ENCODE measurements at places on chromosomes 4 and X. TPM values are rescaled to one million over a fixed set of nuclear protein-coding genes. Genes with fewer than 3 reads are reported as not detected.

- no peaks in the 10 kb centered on the region for H3K4me1 ChIP-seq
- no peaks in the 10 kb centered on the region for H3K36me3 ChIP-seq
- no peak overlapping the region for H3K27ac ChIP-seq
Measured at GRCh38 chr4:145812919-145813318, 125.7 kb downstream of the ZNF827 start.

RASL11B gene
- 5.6 TPM for total RNA-seq

- no peaks in the 10 kb centered on the region for H3K36me3 ChIP-seq
- DNase-seq: no peak
Measured at GRCh38 chr4:118335324-118335723, 17.5 kb downstream of the PRSS12 start.

SLC6A14 gene
- not detected for total RNA-seq

EVC gene
- 33.3 TPM for total RNA-seq

ATP6AP2 gene
- 127 TPM for total RNA-seq

DNA sequence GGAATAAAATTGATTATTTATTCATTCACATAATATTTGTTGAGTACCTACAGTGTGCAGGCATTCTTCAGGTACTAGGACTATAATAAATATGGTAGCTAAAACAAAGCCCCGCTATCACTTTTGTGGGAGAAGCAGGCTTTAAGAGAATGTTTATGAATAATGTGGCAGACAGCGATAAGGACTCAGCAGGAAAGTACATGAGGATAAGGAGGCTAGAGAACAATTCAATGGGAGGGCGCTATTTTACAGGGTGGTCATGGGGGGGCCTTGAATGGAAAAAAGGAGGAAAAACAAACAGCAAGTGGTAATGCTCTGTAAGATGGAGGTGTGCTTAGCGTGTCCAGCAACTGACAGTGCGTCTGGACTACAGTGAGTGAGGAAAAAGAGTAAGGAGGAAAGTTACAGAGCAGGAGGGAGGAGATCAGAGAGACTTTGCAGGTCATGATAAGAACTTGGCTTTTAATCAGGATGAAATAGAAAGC, 264.2 kb upstream of the ETNPPL start:
- H3K4me3 ChIP-seq: no peak overlapping the region
- no peaks in the 10 kb centered on the region for H3K36me3 ChIP-seq
- H3K4me1 ChIP-seq: no peaks in the 10 kb centered on the region
- H3K27ac ChIP-seq: no peak overlapping the region

DNA sequence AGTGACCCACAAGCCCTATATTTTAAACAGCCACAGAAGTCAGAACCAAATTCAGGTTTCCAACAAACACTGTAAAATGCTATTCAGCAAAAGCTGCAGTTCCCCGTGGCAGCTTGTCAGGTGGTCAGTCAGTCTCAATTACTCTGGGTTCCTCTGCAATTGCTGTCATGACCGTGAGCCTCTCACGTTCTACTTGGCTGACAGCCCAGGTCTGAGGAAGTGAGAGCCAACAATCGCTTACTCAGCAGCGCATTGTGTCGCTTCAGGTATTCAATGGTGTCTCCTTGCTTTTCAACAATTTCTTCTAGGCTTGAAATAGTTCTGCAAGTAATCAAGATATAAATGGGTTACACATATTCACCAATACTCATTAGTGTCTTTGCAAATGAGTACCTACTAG, 25.8 kb downstream of the TRIM75 start:
- H3K27me3 ChIP-seq: no peaks in the 10 kb centered on the region
- no peak for DNase-seq
- no peak overlapping the region for H3K4me3 ChIP-seq
- H3K36me3 ChIP-seq: no peaks in the 10 kb centered on the region

DNA sequence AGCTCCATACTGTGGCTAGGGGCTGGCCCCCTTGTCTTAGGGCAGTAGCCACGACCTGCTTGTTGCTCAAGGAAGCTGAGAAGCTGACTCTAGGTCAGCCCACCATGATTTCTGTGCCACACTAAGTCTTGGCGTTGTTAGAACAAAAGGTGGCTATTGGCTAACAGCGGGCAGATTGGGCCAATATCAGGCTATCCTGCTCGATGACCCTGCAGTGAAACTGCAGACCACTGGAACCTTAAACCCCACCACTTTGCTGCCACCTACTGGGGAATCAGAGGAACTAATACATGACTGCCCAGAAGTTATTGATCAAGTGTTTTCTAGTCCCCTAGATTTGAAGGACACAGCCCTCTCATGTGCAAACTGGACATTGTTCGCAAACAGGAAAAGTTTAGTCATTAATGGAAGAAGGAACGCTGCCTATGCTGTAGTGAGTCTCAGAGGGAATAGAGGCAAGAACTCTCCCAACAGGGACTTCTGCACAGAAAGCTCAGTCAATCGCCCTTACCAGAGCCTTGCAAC, 17.0 kb upstream of the PAPSS1 start:
- no peak for DNase-seq
- no peak overlapping the region for H3K27ac ChIP-seq
- no peaks in the 10 kb centered on the region for H3K27me3 ChIP-seq
- no peak overlapping the region for H3K4me3 ChIP-seq
- H3K36me3 ChIP-seq: no peaks in the 10 kb centered on the region

- no peaks in the 10 kb centered on the region for H3K27me3 ChIP-seq
Measured at GRCh38 chrX:107731831-107732502, 43.6 kb downstream of the TSC22D3 start.

PSAPL1 gene
- not detected for total RNA-seq

GRCh38 chr4:111807576-111807975, 337.7 kb upstream of the FAM241A start:
- no peaks in the 10 kb centered on the region for H3K36me3 ChIP-seq
- DNase-seq: no peak
- H3K27me3 ChIP-seq: no peaks in the 10 kb centered on the region
- no peaks in the 10 kb centered on the region for H3K4me1 ChIP-seq
- H3K27ac ChIP-seq: no peak overlapping the region
- no peak overlapping the region for H3K4me3 ChIP-seq

All from aorta (tissue), 5 donors.